ENCODE measurements at places on chromosomes 12 and 14.

- DNase-seq: no peak
Measured at GRCh38 chr12:58463051-58463450, 457.3 kb downstream of the LRIG3 start.

DNA sequence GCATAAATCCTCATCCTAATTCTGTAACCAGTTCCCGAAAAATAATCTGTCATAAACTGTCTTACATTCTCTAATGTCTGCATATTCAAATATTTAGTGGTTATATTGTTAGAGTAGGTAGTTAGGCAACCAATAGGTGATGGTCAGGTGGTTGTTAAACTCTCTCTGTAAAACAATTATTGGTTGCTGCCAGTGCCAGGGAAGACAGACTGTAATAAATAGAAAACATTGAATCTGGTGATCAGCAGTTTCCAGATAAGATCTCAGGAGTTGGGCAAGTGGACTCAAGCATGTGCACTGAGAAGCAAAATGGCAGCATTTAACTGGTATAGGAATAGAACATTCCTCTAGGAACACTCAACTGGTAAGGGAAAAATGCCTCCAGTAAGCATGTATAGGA is 325.5 kb downstream of the ACSS3 start:
- no peak for DNase-seq

DNA sequence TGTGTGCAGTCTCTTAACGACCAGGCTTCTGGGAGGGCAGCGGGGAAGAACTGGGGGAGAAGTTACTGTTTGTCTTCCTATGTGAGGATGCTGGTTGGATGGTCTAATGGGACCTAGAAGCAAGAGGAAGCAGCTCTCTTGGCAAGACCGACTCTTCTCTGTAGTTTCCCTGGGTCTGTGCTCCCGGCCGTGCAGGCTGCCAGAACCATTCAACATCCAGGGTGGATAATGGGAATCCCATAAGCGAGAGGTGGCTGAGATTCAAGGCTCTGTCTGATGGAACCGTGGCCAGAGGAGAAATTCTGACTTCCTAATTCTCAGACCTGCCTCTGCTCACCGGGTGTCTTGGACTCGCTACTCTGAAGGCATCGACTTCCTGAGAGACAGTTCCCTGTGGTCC is 561.0 kb upstream of the TBX3 start:
- no peak for DNase-seq

- DNase-seq: no peak
Measured at GRCh38 chr12:26378711-26379110, 183.3 kb downstream of the SSPN start.

- DNase-seq: no peak
Measured at GRCh38 chr12:99618657-99619056, 28.9 kb upstream of the GARIN6 start.

DNA sequence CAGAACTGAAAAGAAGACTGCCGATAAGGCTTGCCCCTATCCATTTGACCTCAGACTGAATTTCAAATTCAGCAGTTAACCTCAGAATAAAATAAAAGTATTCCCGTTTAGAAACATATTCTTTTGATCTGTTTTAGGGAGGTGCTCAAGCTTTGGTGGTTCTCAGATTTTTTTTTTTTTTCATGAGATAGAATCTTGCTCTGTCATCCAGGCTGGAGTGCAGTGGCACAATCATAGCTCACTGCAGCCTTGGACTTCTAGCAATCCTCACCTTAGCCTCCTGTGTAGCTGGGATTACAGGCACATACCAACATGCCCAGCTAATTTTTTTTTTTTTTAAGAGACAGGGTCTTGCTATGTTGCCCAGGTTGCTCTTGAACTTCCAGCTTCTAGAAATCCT is 15.5 kb downstream of the AEBP2 start:
- no peak for DNase-seq

DNA sequence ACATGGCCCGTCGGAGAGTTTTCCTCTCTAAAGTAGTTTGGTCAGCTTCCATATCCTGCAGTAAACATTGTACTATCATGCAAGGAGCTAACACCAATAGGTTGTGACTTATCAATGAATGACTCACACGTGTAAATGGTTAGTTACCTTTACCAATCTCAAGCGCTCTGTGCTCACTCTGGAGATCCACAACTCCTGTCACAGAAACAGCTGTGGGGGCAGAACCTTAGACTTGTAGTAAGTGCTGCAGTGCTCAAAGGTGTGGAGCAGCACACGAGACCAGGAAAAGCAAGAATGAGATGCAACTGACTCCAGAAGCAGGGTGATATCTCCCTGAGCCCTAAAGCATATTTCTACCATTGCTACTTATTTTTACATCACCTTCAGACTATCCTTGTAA is 73.7 kb upstream of the KCNJ8 start:
- DNase-seq: no peak

GRCh38 chr14:74733221-74733620 is 20.3 kb downstream of the FCF1 start:
- no peak for DNase-seq

DNA sequence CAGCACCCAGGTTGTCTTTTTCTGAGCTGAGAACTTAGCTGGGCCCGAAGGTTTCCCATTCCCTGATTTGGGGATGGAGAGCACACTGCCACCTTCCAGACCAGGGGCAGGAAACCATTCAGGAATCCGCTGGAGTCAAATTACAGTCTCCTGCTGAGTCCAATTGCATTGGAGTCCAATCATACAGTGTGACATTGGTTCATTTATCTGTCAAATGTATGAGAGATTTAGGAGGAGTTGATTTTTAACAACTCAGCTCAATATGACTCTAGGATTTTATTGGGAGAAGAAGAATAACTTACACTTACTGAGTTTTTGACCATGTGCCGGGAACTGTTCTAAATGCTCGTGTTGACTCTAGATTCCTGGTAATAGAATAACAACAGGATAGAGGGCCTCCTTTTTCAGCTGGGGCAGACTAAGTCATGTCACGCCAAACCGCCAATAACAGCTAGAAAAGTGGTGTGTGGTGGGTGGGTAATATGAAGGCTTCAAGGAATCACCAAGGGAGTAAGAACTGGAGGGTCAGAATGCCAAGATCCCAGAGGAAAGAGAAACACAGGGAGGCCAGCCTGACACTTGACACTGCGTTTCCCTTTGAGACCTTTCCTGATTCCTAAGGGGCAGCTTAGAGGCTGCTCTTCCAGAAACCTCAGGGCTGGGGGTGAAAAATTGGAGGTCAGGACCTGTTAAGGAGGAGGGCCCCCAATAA is 11.5 kb downstream of the SYNDIG1L start:
- no peak for DNase-seq

GRCh38 chr14:37810094-37810801 is 214.8 kb downstream of the TTC6 start:
- no peak for DNase-seq

- no peak for DNase-seq
Measured at GRCh38 chr12:1842183-1842904, 22.0 kb downstream of the LRTM2 start.

DNA sequence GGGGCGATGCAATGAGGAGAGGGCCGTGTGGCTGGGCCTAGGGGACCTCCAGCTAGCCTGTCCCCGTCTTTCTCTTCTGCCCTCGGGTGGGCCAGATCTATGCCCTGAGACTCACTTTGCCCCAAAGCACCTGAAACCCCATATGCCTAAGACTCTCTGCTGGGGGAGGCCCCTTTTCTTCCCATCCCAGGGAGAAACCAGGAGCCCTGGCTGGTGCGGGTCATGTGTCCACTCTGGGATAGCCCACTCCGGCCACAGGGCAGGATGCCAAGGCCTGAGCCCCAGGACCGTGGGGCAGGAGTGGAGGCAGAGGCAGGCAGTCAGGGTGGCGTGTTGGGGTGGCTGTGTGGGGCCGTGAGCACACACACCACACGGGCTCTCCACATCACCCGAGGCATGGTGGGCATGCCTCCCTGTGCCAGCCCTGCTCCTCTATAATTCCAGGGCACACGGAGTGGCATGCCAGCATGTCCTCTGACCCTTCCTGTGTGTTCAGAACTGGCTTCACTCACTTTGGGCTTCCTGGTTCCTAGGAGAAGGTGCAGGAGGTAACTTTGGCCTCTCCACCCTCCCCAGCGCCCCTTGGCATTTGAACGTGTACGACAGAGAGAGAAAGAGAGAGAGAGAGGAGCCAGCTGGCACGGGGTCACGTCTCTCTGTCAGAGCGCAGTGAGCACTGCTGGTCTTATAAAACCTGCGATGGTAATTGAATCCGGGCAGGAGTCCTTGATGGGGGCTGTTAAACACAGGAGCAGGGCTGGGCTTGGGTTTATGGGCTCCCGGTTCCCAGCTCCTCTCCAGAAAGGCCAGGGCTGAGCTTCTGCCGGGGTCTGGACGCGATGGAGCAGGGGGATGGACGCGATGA is 144.2 kb downstream of the KIF26A start:
- no peak for DNase-seq

GRCh38 chr12:77943466-77943865 is 112.8 kb downstream of the NAV3 start:
- peak; percentile 82 for DNase-seq

GRCh38 chr12:67671892-67672291 is 23.3 kb downstream of the DYRK2 start:
- no peak for DNase-seq

DNA sequence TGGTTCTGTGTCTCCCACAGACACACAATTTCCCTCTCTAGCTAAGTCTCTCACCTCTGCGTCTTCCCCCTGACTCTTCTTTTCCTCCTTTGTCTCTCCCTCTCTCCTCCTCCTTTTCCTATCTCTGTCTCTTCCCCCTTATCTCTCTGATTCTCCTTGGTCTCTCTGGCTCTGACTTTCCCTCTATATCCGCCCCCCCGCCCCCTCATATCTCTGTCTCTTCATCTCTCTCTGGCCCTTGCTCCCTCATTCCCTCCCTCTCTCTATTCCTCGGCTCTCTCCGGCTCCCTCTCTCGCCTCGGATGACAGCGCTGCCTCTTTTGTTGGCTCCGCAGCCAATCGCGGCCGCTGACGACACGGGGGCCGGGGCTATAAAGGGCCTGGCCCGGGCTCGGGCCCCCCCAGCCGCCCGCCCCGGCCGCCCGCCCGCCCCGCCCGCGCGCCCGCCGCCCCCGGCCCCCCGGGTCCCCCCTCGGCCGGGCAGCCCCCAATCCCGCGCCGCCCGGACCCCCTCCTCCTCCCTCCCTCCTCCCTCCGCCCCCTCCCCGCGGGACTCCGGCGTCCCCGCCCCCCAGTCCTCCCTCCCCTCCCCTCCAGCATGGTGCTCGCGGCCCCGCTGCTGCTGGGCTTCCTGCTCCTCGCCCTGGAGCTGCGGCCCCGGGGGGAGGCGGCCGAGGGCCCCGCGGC is at the start of gene GDF11:
TSS of gene GDF11 (plus strand) at position 404 of the 687 bp plus-strand sequence. CDS start at position 599, 195 bp downstream.
- DNase-seq: peak; percentile 74

DNA sequence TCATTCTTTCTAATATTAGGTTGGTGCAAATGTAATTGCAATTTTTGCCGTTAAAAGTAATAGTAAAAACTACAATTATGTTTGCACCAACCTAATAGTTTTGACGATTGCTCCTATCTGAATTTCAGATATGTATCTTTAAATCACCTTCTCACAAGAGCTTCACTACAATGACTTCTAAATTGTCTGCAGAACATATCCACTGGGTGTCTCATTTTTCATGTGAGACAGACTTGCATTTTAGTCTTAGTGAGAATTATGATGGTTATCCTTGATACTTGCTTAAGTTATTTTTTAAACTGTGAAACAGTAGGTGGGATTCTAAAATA is 84.6 kb downstream of the ITPR2 start:
- no peak for DNase-seq

DNA sequence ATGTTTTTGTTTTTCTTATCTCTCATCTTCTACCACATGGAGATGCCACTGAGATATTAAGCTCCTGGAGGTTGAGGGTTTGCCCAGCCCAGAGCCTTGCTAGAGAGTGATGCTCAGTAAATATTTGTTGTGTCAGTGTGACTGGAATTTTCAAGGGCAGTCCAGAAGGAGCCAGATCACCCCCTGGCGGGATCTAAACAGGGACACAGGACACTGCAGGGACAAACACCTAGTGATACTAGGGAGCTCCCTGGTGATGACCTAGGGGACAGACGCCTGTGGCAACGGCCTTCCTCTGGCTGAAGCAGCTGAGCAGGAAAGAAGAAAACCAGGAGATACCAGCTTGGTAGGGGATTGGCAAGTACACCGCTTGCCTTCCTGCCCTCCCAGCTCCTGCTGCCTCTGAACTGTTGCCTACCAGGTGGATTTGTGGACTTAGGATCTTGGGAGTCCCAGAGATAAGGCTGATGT is 714.4 kb upstream of the TBX3 start:
- peak; percentile 80 for DNase-seq

- peak; percentile 83 for DNase-seq
Measured at GRCh38 chr14:89303456-89304435, 113.3 kb downstream of the FOXN3 start.

DNA sequence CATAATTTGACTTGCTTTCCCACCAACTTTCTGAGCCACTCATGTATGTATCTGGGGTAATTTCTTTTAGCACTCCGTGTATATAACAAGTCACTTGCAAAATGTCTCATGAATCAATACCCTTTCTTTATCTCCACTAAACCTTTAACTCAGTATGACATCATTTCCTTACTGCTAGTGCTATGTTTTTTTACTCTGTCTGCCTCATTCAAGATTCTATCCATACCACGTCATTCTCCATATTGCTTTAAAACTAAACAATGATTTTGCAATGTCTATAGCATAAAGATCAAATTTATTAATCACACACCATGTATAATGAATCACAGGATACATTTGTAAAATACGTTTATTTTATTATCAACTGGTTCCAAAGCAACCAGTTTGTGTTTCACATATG is 178.2 kb downstream of the PIK3C2G start:
- DNase-seq: no peak

- no peak for DNase-seq
Measured at GRCh38 chr14:93304771-93305170, 28.1 kb downstream of the BTBD7 start.

DNA sequence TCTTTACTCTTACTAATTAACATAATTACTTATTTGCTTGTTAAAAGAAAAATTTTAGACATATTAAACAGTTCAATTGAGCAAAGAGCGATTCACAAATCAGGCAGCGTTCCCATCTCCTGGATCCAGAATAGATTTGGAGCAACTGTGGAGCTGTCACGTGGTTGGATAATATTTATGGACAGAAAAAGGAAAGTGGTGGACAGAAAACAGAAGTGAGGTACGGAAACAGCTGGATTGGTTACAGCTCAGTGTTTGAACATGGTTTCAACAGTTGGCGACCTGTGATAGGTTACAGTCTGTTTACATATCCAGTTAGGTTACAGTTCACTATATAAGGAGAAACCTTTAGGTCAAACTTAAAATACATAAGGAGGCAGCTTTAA is 19.7 kb upstream of the FAM234B start:
- DNase-seq: no peak

GRCh38 chr14:53949201-53949600 is 7.4 kb downstream of the BMP4 start:
- DNase-seq: no peak

DNA sequence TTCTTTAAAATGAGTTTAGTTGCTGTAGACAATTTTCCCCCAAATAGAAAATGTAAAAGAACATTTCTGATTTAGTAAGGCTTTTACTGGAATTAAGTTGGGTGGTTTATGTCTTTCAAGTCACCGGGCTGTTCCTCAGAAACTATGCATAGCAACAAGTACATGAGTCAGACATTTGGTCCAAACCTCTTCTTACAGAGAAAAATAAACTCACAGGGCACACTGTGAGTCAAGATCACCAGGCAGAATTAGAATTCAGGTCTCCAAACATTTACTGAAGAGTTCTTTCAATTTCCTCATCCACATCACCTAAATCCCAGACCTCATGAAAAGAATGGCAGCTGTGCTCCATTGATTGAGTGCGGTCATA is 476.1 kb upstream of the SOX5 start:
- DNase-seq: no peak

All from H4 (cell line).